ENCODE measurements at places on chromosomes 5 and 9.

DNA sequence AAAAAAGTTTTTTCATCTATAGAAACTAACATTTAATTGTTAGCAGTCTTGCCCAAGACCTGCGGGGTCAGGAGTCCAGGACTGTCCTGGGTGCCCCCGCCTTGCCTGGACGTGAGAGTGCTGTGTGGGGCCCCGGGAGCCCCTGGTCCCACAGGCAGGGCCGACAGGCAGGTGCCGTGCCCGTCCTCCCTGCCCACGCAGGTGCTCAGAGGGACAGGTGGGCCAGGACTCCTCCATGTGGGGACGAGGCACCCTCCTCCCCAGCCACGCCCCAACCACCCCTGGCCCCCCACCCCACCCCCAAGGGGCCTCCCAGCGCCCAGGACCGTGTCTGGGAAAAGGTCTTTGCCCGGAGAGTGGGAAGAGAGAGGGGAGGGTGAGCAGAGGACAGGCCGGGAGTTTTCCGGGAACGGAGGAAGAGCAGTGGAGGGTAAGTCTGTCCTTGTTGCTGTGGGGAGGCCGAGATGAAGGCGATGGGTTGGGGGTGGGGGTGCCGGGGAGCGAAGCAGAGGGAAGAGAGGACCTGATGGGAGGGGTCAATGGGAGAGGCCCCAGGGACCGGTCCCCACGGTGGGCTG lies 2.7 kb upstream of the LCN12 start:
- no peak for DNase-seq

DNA sequence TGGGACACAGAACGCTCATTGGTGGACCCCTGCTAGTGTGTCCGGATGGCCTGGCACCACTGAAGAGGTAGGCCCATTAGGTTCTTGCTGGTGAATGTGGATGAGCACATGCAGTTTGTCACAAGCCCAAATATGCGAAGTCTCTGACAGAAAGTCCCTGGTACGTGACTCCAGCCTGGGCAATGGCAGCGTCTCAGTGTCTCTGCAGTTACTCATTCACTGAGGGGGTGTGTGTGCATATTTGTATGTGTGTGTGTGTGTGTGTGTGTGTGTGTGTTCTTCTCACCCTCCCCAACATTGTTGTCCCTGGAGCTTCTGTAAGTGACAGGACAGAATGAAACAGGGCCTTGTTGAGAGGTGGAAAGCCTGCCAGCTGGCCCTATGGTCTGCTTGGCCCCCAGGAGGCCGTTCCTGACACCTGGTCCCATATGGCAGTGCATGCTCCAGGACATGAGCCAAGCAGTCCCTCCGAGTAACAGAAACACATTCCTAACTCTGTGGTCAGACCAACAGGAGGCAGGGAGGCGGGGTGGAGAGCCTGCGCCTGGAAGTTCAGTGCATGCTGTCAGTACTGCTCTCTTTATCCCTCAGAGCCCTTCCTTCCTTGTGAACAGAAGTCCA lies 169.9 kb downstream of the SLC28A3 start:
- DNase-seq: peak; percentile 89

GRCh38 chr5:157719245-157719644 lies 12.0 kb upstream of the THG1L start:
- no peak for DNase-seq

DNA sequence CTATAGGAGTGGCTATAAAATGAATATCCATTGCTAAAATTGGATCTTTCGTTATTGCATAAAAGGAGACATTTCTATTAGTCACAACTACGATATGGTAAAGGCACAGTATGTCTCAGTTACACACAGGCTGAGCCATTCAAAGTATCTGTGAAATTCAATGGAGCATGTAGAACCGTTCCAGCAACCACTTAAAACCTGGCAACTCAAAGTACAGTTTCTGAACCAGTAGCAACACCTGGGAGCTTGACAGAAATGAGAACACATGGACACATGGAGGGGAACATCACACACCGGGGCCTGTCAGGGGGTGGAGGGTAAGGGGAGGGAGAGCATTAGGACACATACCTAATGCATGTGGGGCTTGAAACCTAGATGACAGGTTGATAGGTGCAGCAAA lies 15.4 kb downstream of the POC5 start:
- DNase-seq: no peak

DNA sequence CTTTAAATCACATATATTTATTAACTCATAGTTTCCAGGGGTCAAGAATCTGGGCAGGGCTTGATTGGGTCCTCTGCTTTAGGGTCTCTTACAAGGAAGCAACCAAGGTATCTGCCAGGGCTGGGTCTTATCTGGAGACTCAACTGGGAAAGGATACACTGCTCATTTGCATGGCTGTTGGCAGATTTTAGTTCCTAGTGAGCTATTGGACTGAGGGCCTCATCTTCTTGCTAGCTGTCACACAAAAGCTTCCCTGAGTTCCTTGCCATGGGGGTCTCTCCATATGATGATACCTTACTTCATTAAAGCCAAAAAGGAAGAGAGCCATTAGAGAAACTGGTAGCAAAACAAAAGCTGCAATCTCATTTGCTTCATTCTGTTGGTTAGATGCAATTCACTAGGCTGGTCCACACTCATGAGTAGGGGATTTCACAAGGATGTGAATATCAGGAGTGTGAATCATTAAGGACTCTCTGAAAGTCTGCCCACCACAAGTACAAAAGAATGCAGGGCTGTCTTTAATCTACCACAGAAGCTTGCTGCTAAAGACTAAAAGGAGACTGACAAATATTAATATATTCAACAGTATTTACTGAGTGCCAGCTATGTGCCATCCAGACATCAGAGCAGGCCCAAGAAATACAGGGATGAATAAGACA lies 42.0 kb upstream of the TIMD4 start:
- peak; percentile 10 for DNase-seq
